ENCODE measurements at places on chromosomes 6 and 20.

GRCh38 chr20:2335096-2335870, 39.5 kb downstream of the TGM3 start:
- peak; percentile 42 for DNase-seq

DNA sequence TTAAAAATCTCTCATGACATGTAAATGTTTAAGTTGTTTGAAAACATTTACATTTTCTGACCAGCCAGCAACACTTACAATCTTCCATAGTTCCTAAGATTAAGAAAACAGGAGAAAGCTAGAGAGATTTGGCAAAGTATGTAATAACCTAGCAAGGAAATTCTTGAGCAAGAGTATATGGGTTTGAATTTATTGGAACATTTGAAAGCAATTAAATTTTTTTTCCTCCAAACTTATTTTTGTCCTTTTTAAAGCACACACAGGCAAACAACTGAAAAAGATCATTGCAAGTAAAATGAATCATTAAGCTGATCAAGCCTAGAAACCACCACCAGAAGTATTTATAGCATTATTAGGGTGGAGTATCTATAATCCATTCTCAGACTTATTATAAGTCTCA, 20.1 kb upstream of the ZNF217 start:
- DNase-seq = no peak

DNA sequence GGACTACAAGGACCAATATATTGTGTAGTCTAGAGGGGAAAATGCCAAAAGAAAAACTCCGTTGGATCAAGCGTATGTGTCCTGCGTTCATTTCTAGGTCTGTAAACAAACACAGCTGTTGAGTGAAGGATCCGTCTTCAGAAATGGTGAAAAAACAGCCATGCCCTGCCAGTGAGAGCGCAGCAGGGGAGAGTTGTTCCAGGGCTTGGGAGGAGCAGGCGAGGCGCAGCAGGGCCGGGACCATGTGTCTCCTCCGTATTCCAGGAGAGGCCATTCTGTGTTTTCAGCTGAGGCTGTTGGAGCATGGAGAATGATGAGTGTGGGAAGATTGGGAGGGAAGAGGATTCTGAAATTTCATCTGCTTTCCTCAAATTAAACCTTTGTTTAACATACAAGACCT, 38.0 kb downstream of the BMP6 start:
- DNase-seq = no peak

DNA sequence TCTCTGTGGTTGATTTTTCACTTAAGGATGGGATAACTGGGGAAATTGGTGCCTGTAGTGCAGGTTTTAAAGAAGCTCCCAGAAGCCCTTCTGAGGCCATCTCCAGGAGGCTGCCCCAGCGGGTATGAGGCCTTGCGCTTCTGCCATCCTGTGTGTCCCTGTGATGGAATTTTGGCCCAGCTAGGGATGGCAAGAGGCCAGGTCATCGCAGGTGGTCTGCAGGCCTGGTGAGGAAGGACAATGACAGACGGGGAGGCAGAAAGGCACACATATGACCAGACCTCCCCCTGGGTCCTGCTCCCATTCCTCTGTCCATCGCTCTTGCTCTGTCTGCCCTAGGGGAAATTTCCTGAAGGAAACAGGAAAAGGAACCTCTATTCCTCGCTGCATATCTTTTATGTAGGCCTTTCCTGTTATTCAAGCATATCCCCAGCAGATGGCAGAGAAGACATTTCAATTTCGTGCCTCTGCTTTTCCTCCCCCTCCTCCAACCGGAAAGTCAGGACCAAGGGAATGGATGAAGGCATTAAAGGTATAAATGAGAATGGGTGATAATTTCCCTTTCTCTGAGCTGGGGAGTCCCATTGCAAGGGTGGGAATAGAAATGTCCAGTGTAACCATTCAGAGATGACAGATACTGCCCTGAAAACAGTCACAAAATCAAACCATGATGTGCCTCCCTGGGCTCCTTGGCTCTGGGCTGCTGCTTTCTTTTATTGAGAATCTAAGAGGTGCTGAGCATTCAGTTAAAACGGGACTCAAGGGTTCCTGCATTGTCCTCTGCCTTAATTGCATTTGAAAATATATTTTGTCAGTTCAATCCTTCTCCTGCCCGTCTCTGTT, 17.6 kb upstream of the HLA-F start:
- DNase-seq = no peak

GRCh38 chr6:112839525-112839961, 492.4 kb downstream of the RFPL4B start:
- no peak for DNase-seq

GRCh38 chr6:68677058-68677457, 42.0 kb downstream of the ADGRB3 start:
- no peak for DNase-seq

DNA sequence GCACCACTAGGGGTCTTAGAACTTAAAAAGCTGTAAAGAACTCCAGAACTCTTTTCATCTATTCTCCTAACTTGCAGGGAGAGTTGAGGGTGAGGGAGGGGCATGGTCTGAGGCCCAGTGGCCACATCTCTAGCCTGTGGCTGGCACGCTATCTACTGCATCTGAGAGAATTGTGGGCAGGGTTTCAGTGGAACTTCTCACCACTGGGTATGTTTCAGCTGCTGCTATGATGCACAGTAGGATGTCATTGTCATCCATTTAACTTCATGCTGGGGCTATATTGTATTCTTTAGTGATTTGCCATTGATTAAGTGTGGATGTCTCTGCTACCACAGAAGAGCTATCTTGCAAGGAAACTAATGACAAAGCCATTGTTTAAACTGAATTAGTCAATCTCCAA, 4.5 kb downstream of the TMEM14A start:
- DNase-seq = no peak

GRCh38 chr6:75530696-75531095, 37.1 kb upstream of the FILIP1 start:
- no peak for DNase-seq

- DNase-seq = no peak
These were observed 114.7 kb downstream of the THEMIS start for GRCh38 chr6:127786109-127786508.

DNA sequence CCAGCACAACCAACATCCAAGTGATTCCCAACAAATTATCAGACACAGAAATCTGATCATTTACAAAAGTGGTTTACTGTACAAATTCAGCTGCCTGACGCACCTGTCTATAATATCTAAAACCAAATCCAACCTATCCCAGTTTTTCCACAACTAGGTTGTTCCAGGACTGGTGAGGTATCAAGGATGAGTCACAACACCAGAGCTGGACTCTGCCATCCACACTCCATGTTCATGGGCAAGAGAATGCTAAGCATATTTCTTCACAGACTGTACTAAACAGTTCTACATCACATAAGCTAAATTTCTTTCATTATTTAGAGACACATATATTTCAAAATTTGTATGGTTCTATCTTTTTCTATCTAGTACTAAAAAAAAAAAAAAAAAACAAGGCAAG, 141.6 kb downstream of the BTBD9 start:
- no peak for DNase-seq

DNA sequence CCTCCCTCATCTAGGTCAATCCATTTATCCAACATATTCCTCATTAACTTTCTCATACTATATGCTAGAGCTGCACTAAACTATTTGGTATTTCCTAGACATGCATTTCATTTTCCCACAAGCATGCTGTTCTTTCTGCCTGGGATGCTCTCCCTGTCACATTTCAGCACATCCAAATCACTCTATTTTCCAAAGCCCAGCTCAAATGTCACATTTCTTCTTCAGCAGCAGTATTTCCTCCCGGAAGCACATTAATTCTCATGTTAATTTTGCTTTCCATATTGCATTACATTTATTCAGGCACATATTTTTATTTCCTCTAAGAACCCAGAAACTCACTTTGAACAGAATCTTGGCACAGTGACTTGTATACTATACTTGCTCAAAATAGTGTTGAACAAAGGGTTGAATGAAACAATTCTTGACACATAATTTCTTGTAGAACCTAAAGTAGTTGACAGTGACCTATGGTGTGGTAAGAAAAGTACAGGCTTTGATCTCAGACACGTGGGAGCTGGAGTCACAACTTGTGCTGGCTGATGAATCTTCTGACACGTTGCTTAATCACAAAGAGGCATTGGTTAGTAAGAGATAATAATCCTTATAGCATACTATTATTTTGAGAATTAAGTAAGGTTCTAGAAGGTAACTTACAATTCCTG, 30.8 kb upstream of the CD2AP start:
- no peak for DNase-seq

GRCh38 chr6:39599973-39600372, 125.2 kb downstream of the KIF6 start:
- DNase-seq = no peak

DNA sequence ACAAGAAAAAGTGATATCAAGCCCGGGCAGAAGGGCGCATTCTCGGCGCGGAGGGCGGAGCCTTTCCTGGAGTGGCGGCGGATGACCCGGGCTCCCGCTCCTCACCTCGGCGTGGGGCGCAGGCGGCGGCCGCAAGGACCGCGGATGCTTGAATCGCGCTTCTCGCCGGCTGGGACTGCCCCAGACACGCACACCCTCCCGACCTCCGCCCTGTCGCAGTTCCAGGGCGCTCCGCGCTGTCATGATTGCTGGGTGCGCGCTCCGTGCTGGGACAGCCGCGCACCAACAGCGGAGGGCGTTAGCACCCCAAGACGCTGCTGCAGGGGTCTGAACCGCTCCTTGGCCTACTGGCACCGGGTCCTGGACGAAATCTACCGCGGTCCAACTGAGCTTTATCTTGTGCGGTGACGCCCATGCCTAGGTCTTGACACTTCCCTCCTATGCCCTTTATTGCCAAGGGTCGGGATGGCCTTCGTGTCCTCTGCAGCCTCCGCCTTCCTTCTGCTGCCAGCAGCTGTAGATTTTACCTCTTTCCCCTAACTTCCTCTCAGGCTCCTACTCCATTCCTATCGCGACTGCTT, 43.3 kb downstream of the IRAK1BP1 start:
- no peak for DNase-seq

- no peak for DNase-seq
These were observed 3.5 kb downstream of the TFAP2A start for GRCh38 chr6:10411131-10411970.

- DNase-seq = no peak
These were observed 32.6 kb upstream of the CSNK2A1 start for GRCh38 chr20:576156-576555.

DNA sequence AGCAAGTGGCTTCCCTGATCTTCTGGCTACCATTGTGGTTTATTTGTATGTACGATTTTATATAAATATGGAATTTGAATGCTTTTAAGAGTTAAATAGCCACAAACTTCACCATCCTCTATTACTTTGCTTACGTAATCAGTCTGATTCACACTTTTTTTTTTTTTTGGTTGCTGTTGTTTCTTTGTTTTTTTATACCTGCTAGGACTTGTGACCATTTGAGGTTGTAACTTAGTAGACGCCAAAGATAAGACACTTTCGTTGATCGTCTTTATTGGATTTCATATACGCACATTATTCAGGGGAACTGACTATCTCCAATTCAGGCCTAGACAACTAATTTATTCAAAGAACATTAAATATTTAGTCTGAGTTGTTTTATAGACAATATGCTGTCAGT, 559.0 kb downstream of the CBLN4 start:
- DNase-seq = no peak

DNA sequence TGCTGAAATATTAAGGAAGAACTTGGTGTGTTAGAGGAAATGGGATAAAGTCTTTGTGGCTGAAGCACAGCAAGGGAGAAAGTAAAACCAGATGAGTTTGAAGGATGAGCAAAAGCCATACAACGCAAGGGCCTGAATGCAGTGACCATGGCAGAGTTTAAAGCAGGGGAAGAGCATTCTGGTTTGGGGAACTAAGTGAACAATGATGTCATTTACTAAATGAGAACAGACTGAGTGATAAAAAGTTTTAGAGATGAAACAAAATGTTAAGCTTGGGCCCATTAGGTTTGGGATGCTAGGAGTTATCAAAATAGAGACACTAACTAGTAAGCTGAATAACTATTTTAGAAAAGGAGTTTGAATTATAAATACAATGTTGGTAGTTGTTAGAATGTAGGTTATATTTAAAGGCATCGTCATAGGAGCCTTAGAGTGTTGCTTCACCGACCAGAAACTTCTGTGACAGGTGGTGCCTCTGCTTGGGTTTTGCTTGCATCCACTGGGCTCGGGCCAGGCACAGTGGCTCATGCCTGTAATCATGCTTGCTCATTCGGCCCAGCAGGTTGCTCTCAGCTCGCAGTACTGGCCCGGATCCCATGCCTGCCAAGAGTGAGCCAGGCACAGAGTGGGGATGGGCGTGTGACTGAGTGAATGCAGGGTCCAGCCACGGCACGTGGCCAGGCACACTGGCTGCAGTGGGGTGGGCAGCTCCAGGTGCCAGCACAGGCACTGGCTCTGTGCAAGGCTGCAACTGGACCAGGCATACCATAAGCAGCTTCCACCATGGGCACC, 37.4 kb upstream of the OPRM1 start:
- DNase-seq = no peak

DNA sequence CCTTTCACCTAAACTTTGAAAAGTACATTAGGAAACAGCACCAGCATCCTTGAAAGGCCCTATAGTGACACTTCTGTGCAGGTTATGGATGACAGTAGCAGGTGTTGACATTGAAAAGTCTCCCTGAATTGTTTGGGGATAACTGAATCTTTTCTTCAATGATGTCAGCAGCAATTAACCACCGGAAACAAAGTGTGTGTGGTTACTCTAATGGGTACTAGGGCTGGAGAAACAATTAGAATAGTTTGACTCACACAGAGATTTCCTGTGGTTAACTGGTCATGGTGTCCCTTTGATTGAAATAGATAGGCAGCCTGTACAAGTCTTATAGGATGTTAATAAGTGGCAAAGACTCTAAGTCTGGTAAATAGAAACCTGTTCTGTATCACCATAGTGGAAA, 189.1 kb downstream of the TBX18 start:
- DNase-seq = no peak

All from vagina (tissue), 2 donors.